Activated CD8-positive, alpha-beta memory T cell treated with anti-CD3 and anti-CD28 coated beads for 1 hour (primary cell): ENCODE measurements at places on chromosomes 1 and 21.
A peak's percentile ranks its signal among the peaks of the same experiment; 100 is the strongest.

GRCh38 chr1:98005326-98006010, 84.6 kb upstream of the DPYD start:
- DNase-seq = no peak

DNA sequence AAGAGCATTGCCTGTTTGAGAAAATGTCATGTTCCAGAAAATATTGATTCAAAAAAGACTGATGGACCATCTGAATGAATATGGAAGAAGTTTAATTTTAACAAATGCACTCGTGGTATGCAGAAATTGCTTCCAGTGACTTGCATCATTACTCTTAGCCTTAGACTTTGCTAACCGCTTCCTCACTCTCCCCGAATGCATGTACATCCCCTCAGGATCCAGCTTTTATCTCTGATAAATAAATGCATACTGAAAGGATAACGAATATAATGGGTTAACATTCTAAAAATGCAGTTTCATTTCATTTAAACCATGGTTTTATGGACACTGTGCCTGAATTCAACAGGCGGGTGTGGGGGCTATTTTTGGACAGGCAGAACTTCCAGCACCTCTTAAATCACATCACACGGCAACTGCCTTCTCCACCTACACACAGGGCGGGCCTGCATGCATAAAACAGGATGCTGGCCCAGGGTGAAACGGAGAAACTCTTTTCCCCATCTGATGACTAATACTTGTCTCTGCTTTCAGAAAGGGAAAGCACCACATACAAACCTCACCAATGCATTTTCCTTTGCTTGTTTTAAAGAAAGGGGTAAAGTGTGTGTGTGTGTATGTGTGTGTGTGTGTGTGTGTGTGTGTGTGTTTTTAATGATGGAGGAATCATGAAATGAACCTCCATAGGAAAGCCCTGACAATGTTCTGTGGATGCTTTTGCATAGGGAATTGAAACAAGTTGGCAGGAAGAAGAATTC, 48.7 kb downstream of the SPAG17 start:
- DNase-seq = no peak

GRCh38 chr1:14997646-14998276, 155.8 kb upstream of the TMEM51 start:
- DNase-seq = no peak

GRCh38 chr1:56202796-56203492, 376.4 kb downstream of the PLPP3 start:
- no peak for DNase-seq

DNA sequence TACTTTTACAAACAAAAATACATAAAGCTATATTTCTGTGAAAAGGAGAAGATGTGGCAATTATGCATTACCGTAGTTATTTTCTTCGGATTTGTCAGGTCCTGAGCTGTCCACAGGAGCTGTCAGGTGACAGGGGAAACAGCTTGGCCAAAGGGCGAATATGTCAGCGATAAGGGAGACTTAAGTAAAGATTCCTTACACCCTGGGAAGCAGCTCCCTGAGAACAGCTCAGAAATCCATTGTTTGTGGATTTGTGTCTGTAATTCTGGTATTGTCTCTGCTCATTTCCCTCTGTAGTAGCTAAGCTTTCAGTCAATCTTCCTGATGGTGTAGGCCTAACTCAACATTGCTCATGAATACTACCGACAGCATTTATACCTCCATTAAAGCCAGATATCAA, 7.1 kb upstream of the CD34 start:
- no peak for DNase-seq

DNA sequence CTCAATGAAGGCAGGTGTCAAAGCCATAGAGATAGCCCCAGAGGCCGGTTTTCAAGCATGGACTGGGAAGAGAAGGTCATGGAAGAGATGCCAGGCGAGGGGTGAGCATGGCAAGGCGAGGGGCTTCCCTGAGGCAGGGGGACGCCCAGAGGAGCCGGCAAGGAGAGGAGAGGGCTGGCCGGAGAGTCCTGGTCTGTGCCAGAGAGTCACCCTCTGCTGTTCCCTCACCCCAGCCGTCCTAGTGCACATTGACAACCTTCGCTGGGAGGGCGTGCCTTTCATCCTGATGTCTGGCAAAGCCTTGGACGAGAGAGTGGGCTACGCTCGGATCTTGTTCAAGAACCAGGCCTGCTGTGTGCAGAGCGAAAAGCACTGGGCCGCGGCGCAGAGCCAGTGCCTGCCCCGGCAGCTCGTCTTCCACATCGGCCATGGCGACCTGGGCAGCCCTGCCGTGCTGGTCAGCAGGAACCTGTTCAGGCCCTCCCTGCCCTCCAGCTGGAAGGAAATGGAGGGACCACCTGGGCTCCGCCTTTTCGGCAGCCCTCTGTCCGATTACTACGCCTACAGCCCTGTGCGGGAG, 28.8 kb downstream of the H6PD start:
- no peak for DNase-seq

GRCh38 chr1:205229399-205229871, 1.7 kb downstream of the TMCC2 start:
- peak; percentile 34 for DNase-seq

DNA sequence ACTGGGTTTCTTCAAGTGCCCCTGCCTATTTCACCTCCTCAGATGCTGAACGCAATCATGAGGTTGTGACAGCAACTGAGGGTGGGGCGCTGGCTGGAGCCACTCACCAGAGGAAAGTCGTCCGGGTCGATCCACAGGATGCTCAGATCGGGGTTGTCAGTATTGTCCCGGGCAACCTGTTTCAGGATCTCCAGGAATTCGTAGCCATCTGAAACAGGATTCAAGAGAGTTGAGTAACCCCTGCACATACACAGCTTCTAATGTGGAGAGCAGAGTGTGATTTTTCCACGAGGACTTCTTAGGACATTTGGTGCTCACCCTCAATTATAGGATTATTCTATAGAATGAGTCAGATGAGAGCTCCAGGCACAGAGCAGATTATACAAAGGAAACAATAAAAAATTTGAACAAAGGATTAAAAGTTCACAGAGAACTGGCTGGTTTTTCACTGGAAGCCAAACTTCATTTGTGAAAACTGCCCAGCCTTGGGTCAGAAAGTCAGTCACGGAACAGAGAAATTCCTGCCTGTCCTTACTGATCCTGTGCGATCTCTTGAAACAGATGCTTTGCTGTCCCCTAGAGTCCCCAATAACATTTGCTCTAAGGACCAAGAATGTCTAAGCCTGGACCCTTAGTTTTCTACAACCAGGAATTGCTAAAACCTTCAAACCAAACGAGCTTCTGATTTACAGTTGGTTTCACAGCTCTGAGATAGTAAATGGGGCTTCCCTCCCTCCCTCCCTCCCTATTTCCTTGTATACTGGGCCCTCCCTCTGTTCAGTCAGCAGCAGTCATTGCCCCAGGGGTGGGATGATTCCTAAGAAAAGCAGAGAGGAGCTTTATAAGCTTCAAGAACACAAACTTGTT, 63.2 kb downstream of the CASQ2 start:
- no peak for DNase-seq

DNA sequence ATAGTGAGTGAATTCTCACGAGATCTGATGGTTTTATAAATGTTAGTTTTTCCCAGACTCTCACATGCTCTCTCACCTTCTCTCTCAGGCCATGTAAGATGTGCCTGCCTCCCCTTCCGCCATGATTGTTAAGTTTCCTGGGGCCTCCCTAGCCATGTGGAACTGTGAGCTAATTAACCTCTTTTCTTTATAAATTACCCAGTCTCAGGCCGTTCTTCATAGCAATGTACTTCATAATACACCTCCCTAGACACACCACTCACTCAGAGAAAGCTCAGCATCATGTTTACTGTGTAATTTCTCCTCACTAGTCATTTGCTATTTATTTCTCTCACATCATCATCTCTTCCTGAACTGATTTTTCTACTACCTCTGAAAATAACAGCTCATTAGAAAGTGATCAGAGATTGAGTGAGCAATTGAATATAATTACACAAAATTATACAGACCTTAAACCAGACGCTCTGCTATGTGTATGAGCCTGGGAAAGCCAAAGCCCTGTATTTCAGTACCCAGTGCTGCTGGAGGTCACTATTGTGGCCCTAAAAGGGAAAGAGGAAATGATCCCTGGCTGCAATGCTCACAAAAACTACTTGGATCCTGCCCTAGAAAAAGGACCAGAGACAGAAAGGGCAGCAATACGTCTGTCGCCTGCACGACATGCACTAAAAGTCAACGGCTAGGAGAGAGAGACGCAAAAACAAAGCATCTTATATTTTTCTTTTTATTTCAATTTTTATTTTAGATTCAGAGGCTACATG, 284.5 kb downstream of the DSCAM start:
- DNase-seq = no peak

- DNase-seq = no peak
Measured at GRCh38 chr1:246319083-246319714, 187.9 kb downstream of the SMYD3 start.

GRCh38 chr1:51314974-51315373, 15.4 kb downstream of the TTC39A start:
- no peak for DNase-seq

DNA sequence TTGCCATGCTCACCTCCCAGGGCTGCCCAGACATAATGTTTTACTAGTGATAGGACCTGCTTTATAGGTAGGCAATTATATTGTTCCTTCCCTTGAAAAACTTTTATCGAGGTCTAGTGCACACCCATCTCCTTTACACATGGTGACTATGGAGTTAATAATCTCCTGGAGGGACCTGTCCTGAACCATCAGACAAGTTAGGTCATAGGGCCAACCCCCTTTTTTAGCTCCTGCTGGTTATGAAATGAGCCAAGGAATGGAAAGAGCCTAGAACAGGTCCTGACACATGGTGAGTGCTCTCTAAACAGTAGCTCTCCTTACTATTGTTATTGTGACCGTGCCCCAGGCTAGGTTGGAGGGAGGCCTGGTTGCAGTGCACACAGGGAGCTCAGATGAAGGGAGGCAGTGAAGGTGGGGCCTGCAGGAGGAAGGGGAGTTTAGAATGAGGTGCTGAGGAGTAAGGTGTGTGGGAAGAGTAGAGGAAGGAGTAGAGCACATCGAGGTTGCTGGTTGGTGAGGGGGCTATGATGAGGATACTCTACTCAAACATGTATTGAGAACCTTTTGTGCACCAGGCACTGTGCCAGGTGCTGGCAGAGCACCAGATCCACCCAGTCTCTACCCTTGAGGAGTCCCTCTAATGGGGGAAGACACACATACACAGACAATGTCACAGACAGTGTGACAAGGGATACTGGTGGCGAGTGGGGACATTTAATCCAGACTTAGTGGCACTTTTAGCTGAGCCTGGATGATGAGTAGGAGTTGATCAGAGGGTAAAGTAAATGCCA, 14.1 kb upstream of the LMNA start:
- no peak for DNase-seq

- no peak for DNase-seq
Measured at GRCh38 chr1:208803011-208803811, 559.0 kb upstream of the PLXNA2 start.

DNA sequence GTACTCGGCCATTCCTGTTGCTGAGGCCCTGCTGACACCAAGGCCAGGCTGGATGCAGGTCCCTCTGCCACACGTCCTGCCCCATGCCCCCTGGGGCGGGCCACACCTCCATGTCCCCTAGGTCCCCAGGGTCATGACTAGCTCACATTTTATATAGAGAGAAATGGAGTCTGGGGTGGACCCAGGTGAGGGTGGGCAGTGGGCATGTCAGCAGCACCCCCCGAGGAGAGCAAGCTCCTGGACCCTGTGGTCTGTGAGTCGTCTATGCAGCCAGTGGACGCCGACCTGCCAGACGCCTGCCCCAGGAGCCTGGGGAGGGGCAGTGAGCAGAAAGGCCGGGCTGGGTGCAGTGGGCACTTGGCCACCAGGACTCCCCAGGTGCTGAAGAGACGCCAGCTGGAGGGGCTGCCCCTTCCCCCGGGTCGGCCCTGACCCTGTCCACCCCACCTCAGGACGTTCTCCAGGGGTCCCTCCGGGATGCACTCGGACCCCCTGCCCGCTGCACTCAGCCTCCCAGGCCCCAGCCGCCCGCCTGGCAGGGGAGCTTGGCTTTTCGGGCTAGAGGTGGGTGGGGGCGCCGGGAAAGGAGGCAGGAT, 15.9 kb downstream of the SAMD11 start:
- no peak for DNase-seq

- DNase-seq = no peak
Measured at GRCh38 chr1:244678697-244679096, 25.8 kb downstream of the DESI2 start.

- DNase-seq = no peak
Measured at GRCh38 chr1:4485398-4485797, 169.0 kb upstream of the AJAP1 start.

- no peak for DNase-seq
Measured at GRCh38 chr1:192713921-192714320, 78.0 kb downstream of the RGS13 start.
